ENCODE measurements at places on chromosomes 16 and 17. TPM values are rescaled to one million over a fixed set of nuclear protein-coding genes. Genes with fewer than 3 reads are reported as not detected.

- DNase-seq = no peak
Measured at GRCh38 chr16:35146031-35146710, 1686.8 kb downstream of the TP53TG3F start.

CFAP97D1 gene
- total RNA-seq = 0.16 TPM

DNA sequence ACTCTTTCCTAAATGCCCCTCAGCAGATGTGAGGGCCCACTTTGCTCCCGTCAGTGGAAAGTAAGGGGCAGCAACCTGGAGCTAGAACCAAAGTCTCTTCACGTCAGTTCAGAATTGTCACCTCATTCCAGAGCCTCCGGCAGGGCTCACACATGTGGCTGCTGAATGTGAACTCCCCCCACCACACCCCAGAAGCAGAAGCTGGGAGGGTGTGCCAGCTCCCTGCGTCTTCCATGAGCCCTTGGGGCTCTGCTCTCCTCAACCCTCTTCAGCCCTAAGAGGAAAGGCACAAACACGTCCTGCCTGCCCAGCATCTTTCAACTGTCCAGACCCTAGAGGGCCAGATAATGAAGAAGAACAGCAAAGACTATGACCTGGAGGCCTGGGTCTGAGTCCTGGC, 105.3 kb downstream of the SALL1 start:
- no peak for DNase-seq

MPV17L gene
- 12.1 TPM for total RNA-seq

DNA sequence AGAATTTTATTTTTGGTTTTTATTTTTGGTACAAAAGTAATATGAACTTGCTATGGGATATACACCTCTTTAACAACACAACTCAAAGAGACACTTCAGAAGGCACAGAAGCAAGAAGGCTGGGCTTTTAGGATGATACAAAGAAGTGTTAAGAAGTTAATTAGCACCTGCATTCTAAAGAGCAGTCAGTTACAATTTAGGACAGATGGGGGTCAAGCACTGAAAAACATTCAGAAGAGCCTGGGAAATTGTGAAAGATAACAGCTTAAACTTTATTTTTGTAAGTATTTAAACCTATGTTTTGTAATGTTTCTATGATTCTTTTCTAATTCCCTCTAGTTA, 163.5 kb downstream of the CDH8 start:
- no peak for DNase-seq

KCNJ12 gene
- total RNA-seq = 0.73 TPM

DNA sequence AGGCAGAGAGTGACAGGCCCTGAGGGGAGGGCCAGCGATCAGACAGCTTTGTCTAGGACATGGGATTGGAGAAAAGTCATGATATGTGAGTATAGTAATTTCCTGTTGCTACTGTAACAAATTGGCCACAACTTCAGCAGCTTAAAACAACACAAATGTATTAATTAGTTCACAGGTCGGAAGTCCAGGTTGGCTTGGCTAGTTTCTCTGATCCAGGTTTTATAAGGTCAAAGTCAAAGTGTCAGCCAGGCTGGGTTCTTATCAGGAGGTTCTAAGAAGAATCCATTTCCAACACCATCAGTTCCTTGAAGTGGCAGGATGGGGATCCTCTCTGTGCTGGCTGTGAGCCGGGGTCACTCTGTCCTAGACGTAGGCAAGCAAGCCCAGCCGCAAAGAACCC, 76.2 kb upstream of the SEC14L1 start:
- no peak for DNase-seq

DNA sequence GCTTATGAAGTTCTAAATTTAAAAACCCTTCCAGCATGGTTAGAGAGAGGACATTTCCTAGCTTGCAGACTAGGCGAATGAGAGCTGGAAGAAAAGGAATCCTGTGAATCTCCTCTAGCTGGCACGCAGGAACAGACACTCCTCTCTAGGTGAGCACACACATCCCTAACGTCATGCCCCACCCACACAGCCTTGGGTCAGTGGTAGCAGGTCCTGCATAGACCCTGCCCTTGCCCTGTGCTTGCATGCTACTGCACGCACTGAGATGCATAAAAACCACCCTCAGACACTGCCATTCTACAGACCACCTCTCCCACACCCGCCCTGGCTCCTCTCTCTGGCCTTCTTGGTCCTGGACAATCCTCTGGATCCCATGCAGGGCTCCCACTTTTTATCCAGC, 23.5 kb downstream of the CES1 start:
- DNase-seq = no peak

CMTM2 gene
- not detected for total RNA-seq

MYO15A gene
- 2.9 TPM for total RNA-seq

- DNase-seq = no peak
Measured at GRCh38 chr16:74874123-74874522, 99.5 kb upstream of the FA2H start.

ZDHHC1 gene
- 19.3 TPM for total RNA-seq

GRCh38 chr17:4261452-4261851, 2.3 kb downstream of the ANKFY1 start:
- DNase-seq = no peak

- DNase-seq = no peak
Measured at GRCh38 chr17:31740611-31741082, 118.4 kb downstream of the COPRS start.

CDRT15L2 gene
- not detected for total RNA-seq

KRTAP4-6 gene
- not detected for total RNA-seq

- DNase-seq = no peak
Measured at GRCh38 chr17:57782647-57783337, 37.7 kb upstream of the CCDC182 start.

- DNase-seq = no peak
Measured at GRCh38 chr16:1156055-1156982, 3.4 kb downstream of the CACNA1H start.

DNA sequence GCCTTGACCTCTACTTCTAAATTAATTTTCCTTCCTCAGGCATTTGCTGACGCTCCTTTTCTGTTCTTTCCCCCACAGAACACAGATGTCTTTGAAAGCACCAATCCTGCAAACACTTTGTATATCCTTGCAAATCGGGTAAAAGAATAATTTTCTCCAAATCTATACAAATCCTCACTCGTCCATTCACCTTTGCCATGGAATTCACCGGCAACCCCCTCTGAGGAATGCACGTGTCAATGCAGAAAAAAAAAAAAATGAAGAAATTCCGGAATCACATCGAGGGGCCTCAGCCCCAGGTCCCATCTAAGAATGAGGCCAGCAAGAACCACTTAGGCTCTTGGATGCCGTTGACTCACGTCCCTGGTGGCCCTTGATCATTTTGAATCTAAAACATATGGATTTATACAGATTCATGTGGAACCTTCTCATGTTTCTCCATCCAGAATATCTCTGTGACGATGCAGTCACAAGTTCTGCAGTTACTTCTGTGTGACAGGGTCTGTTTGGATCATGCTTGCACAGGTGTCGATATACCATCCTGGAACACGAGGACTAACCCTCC, 136.9 kb downstream of the RBFOX3 start:
- DNase-seq = no peak

GRCh38 chr16:82738699-82739098, 111.9 kb downstream of the CDH13 start:
- DNase-seq = no peak

GRCh38 chr17:39677542-39678339, 9.5 kb downstream of the PNMT start:
- no peak for DNase-seq

PLA2G10 gene
- total RNA-seq = not detected

PERCC1 gene
- not detected for total RNA-seq

DNA sequence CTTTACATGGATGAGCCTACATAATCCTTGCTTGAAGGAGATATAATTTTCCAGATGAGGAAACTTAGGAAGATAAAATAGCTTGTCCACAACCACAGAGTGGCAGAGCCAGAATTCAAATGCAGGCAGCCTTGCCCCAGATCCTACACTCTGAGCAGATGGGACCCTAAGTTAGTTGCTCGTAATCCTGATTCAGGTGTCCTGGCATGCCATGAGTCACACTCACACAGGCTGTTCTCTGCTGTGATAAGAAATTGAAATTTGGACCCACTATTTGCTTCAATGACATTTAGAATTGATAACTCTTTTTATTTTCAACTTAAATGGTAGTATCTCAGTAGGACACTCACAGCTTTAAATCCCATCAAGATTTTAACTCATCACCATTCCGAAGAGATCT, 150.7 kb upstream of the CACNG5 start:
- DNase-seq = no peak

PRAC1 gene
- not detected for total RNA-seq

- no peak for DNase-seq
Measured at GRCh38 chr17:80272366-80272765, 11.7 kb downstream of the RNF213 start.

Data from breast epithelium (tissue), 4 donors.